ENCODE measurements at places on chromosomes 4 and X.
A peak's percentile ranks its signal among the peaks of the same experiment; 100 is the strongest.

- DNase-seq = no peak
These were observed 143.8 kb upstream of the PPARGC1A start for GRCh38 chr4:24033626-24034025.

- no peak for DNase-seq
These were observed 53.4 kb downstream of the ABCG2 start for GRCh38 chr4:88104902-88105610.

DNA sequence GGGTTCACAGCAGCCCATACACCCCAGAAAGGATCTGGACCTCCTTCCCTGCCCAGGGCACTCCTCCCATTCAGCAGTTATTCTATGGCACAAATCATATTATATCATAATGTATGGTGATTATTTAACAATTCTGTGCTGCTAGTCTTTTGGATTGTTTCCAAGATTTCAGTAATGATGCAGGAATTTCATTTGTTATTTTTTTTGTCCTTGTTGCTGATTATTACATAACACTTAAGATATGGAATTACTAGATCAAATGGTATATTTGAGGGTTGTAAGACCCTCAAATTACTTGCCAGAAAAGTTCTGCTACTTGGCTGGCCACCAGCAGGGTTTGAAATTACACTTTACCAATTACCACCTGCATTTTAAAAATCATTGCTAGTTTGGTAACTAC, 36.4 kb downstream of the QDPR start:
- no peak for DNase-seq

GRCh38 chrX:17679261-17679660, 58.0 kb upstream of the SCML1 start:
- no peak for DNase-seq

- DNase-seq = no peak
These were observed 458.8 kb upstream of the LCORL start for GRCh38 chr4:18480342-18480741.

- no peak for DNase-seq
These were observed 159.7 kb upstream of the ATP6AP2 start for GRCh38 chrX:40420899-40421729.

DNA sequence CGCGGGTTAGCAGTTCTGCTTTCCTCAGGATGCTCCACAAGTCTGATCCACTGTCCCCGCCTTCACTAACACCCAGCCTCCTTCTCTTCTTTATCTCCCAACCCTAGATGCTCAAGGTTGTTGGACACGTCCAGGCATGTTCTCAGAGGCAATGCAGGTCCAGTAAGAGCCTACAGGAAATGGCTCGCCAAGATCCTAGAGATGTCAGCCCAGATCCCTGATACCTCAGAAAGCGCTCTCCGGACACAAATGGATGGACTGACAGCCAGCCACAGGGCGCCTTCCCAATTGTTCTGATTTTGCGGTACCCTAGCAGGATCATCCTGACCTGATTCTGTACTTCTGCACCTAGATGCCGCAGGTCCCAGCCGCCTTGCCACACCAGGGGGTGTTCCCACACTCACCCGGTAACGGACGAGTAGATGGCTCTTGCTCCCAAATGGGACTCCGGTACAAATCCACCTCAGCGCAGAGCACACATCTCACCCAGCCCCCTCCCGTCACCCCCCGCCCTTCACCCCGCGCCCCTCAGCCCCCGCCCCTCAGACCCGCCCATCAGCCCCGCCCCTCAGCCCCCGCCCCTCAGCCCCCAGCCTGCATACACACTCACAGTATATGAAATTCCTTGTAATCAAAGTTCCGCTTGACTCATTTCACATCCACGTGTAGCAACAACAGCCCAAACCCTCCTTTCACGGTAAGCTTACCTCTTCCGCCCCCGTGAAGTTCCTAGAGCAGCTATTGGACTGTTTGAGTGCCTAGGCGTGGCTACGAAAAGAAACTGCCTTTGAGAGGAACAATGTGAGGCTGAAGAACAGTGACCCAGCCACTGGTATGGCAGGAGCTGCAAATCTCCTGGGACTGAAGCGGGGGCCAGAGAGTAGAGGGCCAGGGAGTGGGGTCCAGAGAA, at the start of gene EDA2R:
Gene EDA2R (minus strand): TSS at position 488 of the 910 bp plus-strand sequence. CDS start 23,058 bp downstream, outside the sequence.
- peak; percentile 7 for DNase-seq

GRCh38 chrX:19747652-19748610, 139.5 kb downstream of the SH3KBP1 start:
- peak; percentile 56 for DNase-seq

DNA sequence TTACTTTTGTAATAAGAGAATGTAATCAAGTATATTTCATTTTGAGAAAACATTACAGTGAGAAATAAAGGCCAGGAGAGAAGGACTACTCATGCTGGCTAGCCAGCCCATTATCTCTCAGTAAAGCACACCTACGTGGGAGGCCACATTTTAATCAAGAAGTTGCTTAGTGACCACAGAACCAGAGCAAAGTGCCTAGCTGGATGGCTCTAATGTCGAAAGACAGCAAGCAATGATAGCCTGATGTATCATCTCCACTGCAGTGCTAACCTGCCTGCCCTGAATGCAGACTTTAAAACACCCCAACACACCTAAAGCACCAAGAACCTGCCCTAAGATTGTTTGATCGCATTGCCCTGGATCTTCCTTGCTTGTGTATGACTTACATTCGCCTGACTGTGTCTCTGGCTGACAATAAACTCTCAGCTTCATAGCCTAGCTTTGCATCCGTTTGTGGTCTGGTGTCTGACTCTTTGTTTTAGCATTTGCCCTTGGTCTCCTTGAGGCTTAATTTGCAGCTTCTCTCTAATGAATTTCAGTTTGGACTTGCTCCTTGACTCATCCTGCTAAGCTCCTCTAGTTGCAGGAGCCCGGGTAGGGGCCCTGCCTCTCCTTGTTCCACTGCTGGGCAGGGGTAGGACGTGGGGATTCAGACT, 31.4 kb upstream of the SOWAHD start:
- DNase-seq = no peak

- no peak for DNase-seq
These were observed 61.8 kb upstream of the CITED1 start for GRCh38 chrX:72367516-72367915.

- no peak for DNase-seq
These were observed 46.4 kb upstream of the TMEM131L start for GRCh38 chr4:153419673-153420278.

GRCh38 chr4:102694791-102695190, 66.0 kb downstream of the MANBA start:
- DNase-seq = no peak

DNA sequence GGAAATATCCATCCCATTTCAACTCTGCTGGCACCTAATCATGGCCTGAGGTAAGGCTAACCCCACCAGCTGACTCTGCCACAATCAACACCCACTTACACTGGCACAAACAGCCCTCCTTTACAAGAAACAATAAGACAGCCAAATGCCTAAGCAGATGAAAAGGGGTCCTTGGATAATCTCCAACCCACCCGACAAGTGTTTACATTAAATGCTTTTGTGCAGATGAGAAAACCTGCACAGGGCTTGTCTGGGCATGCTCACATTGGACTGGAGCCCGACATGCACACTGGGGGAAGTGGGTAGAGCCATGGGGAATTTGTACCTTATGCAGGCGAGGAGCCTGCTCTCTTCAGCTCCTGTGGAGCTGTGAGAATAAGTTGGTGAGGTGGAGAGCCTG, 138.9 kb upstream of the ITM2A start:
- DNase-seq = no peak

DNA sequence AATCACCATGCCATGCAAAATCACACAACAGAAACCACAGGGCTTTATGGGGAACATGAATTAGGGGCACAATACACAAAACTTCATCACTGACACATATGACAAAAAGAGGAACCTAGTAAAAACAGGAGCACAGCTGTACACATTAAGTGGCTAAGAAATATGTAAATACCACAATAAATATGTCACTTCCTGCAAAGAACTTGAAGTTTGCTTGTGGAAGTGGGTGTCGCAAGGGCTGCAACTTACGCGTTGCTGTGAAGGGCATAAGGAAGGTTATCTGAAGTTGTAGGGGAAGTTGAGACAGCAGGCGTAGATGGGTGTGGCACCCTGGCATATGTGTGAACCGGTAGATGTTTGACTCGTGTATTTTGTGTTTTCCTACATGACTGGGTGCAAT, 42.4 kb downstream of the CLCN4 start:
- DNase-seq = no peak

GRCh38 chr4:2858451-2859217, 15.0 kb downstream of the ADD1 start:
- no peak for DNase-seq

- DNase-seq = no peak
These were observed 5.9 kb downstream of the UGDH start for GRCh38 chr4:39521253-39521919.

DNA sequence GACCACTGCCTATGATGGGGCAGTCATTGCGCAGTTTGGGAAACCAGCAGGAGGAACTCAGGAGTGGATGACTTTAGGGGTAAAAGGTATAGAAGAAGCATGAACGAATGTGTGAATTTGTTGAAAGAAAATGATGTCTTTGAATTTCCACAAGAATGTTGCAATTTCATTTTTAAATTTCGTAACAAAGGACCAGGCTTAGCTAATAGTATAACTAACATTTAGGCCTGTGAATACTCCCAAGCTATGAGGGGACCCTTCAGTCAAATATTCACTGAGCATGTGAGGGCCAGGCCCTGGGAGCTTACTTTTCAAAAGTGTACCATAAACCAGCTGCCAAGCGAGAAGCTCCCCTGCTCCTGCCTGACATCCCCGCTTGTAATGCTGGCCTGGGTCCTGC, 5.3 kb downstream of the MPC1L start:
- DNase-seq = no peak

- DNase-seq = no peak
These were observed 7.1 kb downstream of the RASL11B start for GRCh38 chr4:52869196-52869595.

All from stimulated activated CD4-positive, alpha-beta T cell treated with anti-CD3 and anti-CD28 coated beads, TNF-alpha, amount 100 ng/mL, for 24 hours (primary cell).